Urothelium cell line (cell line): ENCODE measurements at places on chromosomes 6 and 20.

DNA sequence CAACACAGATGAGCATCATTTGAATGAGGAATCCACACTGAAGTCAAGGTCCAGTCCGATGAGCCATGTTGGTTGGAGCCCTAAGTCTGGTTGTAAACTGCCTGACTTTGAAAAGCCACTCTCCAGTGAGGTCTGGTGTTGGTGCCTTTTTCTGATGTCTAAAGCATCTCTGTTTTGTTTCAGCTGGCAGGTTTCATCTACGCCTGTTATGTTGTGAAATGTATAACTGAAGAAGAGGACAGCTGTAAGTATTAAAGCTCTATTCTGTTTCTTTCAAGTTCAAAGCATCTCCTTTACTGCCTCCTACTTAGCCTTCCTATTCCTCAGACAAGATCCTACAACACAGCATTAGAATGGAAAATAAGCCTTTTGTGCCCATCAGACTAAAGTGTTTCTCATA, 171.1 kb upstream of the RNF217 start:
- no peak for DNase-seq

DNA sequence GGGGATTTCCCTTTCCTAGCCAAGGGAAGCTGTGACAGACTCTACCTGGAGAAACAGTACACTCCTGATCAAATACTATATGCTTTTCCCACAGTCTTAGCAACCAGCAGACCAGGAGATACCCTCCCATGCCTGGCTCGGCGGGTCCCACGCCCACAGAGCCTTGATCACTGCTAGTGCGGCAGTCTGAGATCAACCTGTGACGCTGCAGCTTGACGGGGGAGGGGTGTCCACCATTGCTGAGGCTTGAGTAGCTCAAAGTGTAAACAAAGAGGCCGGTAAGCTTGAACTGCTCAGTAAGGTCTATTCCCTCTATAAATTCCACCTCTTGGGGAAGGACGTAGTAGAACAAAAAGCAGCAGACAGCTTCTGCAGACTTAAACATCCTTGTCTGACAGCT, 63.2 kb downstream of the WASF1 start:
- DNase-seq: no peak

DNA sequence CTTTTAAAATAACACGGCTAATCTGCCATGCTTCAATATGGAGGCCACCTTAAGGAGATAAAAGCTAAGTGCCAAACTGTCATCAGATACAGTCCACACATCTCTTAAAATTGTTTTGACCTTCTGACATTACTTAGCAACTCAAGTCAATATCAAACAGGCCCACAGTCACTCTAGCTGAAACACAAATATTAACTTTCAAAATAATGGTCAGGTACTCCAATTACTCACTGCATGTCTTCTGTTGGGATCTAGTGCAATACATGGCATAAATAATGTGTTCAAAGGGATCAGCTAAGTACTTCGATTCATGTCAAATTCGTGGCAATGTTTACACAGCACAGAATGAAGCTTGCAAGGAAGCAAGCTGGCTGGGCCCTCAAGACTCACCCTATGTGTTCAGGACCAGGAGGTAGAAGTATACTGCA, 133.9 kb upstream of the BEND6 start:
- DNase-seq: no peak

GRCh38 chr20:44247586-44248409, 690 bp downstream of the GDAP1L1 start:
- DNase-seq: peak; percentile 88

DNA sequence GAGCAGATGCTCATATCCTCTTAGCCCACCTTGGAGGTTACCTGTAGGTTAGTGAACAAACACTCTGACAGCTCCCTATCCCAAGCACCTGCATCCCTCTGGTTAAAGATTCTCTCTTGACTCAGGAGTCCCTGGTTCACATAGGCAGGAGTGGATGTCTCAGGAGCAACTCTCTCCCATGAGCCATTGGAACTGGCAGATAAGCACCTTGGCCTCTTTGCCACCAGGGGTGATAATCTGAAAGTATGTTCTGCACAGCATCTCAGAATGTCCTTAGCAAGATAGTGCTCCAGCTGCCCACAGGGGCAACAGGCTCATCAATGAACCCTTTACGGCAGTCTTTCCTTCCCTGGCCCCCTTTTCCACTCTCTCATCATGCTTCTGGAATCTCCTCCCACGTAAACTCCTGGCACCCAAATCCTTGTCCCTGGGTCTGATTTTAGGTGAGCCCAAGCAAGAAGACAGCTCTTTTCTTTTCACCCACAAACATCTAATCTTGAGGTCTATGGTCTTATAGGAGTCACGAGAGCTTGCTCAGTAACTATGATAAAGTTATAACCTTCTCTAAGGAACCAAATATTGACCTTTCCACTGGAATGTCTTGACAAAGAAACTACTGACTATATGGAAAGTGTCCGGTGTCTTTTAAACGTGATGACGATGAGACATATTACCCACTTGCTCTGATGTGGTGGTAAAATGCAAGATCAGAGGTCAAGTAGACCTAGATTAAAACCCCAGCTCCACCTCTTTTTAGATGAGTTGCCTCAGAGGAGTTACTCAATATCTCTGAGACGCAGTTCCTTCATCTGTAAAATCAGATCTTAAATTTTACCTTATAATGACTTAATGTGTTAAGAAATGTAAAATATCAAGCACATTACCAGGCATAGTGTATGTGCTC, 39.8 kb upstream of the ISM1 start:
- DNase-seq: no peak

- DNase-seq: no peak
Measured at GRCh38 chr6:167572106-167572505, 247.2 kb downstream of the TTLL2 start.

DNA sequence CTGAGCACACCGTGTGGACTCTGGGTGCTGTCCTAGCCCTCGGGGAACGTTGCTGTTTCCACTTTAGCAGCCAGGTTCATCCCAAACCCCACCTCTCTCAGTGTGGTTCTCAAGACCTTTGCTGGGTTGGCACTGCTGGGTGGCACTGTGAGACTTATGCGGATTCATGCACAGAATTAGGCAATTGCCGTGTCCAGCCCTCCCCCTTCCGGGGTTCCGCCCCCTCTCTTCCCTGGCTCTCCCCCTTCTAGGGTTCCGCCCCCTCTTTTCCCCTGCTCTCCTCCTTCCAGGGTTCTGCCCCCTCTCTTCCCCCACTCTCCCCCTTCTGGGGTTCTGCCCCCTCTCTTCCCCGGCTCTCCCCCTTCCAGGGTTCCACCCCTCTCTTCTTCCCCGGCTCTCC, 39.8 kb upstream of the SLCO4A1 start:
- peak; percentile 70 for DNase-seq

GRCh38 chr6:154766288-154766687, 33.1 kb downstream of the SCAF8 start:
- no peak for DNase-seq

- DNase-seq: no peak
Measured at GRCh38 chr6:134079406-134079921, 27.0 kb upstream of the SLC2A12 start.

- no peak for DNase-seq
Measured at GRCh38 chr6:133863228-133863627, 25.7 kb upstream of the TCF21 start.

DNA sequence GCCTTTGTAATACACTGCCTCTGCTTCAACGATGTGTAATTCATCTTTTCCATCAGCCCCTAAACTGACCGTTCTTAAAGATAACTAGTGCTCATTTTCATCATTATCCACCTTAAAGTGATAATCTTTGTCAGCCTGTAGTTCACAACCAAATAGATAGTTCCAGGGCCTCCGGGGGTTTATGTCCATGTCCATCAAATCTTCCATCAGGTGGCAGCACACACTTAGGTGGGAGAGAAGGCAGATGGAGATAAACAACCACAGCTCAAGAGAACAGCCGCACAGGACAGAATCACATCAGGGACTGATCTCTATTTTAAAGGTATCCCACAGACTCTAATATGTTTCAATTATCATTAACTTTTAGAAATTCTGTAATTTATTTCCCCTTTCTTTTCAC, 90.9 kb downstream of the LMBRD1 start:
- no peak for DNase-seq

DNA sequence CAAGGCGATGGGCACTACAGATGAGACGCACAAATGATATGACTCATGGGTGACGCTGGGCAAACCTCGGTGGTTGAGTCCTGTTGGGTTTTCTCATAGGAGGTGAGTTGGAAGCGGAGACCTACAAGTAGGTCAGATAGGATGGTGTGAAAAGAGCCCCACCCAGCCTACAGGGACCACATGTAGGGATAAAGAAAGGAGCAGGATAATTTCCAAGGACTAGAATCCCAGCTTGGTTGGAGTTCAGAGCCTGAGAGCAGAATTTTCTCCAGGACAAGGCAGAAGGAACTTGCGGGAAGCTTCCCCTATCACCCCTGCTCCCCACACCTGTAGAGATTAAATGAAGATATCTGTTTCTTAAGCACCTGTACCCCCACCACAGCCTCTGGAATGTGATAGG, 489.7 kb upstream of the CDH4 start:
- DNase-seq: no peak

DNA sequence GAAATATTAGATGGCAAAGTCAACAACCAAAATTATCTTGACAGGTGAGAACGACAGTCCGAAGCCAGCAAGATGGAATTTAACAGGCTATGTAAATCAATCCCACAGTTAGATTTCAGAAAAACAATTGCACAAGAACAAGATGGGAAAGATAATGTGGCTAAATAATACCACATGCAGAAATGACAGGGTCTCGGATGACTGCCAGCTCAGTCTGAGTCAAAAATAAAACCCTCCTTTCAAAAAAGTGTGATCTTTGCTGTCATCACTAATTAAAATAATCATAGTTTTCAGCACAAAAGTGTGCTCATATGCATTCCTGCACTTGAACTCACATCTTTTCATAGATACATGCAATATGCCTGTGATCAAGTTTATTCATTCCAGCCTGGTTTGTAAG, 25.9 kb downstream of the FOXQ1 start:
- DNase-seq: no peak

GRCh38 chr6:127503022-127503421, 16.1 kb downstream of the MTCL3 start:
- DNase-seq: no peak

DNA sequence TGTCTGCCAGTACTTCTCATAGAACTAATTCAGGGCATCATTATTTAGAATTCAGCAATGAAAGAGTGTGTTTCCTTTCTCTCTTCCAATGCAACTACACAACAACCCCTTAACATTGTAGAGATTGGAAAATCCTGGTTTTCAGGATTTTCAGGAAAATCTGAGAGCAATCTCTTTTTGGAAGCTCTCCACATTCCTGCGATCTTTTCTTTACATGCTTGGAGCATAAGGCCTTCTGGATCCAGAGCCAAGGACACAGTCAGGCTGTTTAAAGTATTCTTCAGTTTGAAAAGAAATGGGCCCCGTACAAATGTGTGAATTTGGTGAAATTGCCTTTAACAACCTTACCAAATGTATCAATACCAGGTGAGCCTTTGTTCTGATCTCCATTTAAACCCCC, 469.7 kb downstream of the PKHD1 start:
- DNase-seq: no peak

GRCh38 chr20:55538261-55538908, 466.9 kb downstream of the CBLN4 start:
- DNase-seq: peak; percentile 61

GRCh38 chr6:106064756-106065155, 21.4 kb upstream of the PRDM1 start:
- no peak for DNase-seq

DNA sequence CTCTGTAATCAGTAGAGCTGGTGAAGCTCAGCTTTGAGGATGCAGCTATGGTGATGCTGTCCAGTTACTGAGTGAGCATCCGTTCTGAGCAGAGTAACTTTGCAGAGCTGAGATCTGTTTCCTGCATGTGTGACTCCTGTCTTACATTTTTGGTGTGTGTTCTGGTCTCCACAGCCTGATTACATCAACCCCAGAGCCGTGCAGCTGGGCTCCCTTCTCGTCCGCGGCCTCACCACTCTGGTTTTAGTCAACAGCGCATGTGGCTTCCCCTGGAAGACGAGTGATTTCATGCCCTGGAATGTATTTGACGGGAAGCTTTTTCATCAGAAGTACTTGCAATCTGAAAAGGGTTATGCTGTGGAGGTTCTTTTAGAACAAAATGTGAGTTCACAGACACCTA, 81.6 kb downstream of the FAM120B start:
- no peak for DNase-seq

GRCh38 chr20:10665791-10666190, 8.0 kb downstream of the JAG1 start:
- DNase-seq: no peak

GRCh38 chr6:157089258-157089657, 234.1 kb downstream of the TMEM242 start:
- DNase-seq: no peak

DNA sequence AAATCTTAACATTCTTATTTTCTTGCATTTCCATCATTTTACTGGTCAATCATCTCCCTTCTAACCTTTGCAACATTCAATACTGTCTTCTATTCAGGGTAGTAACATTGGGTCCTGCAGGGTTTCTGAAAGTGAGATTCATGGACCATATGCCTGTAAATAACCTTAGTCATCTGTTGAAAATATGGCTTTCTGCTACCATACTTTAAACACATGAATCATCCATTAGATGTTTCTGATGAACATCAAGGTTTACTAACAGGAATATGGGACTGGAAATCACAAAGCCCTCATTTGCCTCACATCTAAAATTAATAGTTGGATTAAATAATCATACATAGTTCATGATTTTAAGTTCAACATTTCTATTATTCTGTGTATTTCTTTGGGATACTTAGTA, 475.9 kb upstream of the MARCKS start:
- no peak for DNase-seq

DNA sequence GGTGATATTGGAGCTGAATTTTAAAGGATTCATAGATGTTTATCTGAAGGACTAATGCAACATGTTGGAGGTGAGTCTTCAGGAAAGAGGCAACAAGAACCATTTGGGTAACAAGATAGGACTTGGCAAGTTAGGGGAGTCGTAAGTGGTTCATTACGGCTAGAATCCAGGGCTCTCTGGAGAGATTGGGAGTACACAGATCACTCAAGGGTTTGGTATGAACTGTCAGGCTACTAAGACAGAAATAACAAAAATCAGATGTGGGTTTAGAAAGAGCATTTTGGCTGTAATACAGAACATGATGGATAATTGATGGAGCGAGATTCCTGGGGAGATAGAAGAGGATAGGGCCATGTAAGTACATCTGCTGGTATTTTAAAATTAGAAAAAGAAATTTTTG, 86.3 kb upstream of the ESR1 start:
- no peak for DNase-seq

DNA sequence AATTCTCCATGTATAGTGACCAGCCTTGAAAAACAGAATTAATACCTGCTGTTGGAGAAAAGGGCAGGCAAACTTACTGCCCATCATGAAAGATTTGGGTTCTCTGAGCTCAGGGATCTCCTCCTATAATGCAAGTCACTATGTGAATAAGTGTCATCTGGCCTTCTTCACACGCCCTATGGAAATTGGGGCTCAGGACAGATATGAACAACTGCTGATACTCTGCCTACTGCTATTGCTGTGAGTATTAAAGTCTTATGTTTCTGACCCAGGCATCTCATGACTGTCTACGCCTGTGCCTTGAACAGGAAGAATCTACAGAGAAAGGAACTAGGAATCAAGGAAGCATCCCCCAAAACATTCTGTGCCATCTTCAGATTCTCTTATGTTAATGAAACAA, 226.1 kb downstream of the SOD2 start:
- DNase-seq: no peak
